Aorta (tissue), 5 donors: ENCODE measurements at places on chromosomes 4 and X. TPM values are rescaled to one million over a fixed set of nuclear protein-coding genes. Genes with fewer than 3 reads are reported as not detected.
A peak's percentile ranks its signal among the peaks of the same experiment; 100 is the strongest.

DNA sequence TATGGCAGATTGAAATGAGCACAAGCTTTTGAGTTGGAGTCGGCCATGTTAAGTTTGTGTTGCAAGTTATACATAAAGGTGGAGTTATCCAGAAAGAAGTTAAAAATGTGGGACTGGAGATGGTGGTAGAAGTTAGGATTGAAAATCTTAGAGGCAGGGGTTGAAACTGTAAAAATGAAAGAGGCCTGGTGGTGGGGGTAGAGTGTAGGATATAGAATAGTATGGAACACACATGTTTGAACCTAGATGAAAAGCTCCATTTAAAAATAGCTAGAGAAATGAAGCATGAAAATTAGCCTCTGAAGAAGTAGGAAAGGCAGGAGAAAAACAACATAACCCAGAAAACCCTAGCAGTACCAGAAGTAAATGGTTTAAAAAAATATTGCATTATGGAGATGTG lies 131.8 kb upstream of the ENPEP start:
- no peaks in the 10 kb centered on the region for H3K27me3 ChIP-seq
- no peaks in the 10 kb centered on the region for H3K36me3 ChIP-seq
- no peak for DNase-seq
- H3K4me3 ChIP-seq: no peak overlapping the region
- H3K4me1 ChIP-seq: no peaks in the 10 kb centered on the region
- H3K27ac ChIP-seq: no peak overlapping the region

GRCh38 chr4:1778642-1779392 lies 14.3 kb upstream of the FGFR3 start:
- no peaks in the 10 kb centered on the region for H3K4me1 ChIP-seq
- no peaks in the 10 kb centered on the region for H3K36me3 ChIP-seq
- H3K27me3 ChIP-seq: no peaks in the 10 kb centered on the region

Gene ACE2
- total RNA-seq: not detected

DNA sequence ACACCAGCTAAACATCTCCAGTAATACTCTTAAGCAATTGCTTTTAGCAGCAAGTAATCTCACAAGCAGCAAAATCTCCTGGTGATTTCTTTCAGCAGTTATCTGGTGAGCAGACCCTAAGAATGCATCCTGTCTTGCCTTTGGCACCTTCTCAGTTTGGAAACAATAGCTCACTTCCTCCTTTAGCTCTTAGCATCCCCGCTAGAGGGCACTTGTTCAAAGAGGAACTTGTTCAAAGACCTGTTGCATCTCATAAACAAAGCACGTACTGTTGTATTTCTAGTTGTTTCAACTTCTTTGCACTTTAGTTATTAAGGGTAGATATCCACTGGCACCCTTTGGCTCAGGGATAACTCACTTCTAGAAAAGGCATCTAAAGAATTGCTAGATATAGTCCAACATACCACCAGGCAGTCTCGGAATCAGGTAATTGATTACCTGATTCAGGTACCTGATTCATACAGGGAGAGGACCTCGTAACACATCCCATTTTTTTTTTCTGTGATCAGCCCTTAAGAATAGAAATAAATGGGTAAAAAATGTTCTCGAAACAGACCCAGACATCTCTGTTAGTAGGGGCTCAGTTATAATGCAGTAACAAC lies 81.9 kb upstream of the QRFPR start:
- H3K27ac ChIP-seq: no peak overlapping the region
- H3K4me3 ChIP-seq: no peak overlapping the region
- no peaks in the 10 kb centered on the region for H3K36me3 ChIP-seq

- no peak overlapping the region for H3K4me3 ChIP-seq
- DNase-seq: peak; percentile 34
- H3K36me3 ChIP-seq: no peaks in the 10 kb centered on the region
- H3K27ac ChIP-seq: no peak overlapping the region
- no peaks in the 10 kb centered on the region for H3K4me1 ChIP-seq
- H3K27me3 ChIP-seq: no peaks in the 10 kb centered on the region
These were observed 961.2 kb downstream of the RPA4 start for GRCh38 chrX:97844943-97845342.

DNA sequence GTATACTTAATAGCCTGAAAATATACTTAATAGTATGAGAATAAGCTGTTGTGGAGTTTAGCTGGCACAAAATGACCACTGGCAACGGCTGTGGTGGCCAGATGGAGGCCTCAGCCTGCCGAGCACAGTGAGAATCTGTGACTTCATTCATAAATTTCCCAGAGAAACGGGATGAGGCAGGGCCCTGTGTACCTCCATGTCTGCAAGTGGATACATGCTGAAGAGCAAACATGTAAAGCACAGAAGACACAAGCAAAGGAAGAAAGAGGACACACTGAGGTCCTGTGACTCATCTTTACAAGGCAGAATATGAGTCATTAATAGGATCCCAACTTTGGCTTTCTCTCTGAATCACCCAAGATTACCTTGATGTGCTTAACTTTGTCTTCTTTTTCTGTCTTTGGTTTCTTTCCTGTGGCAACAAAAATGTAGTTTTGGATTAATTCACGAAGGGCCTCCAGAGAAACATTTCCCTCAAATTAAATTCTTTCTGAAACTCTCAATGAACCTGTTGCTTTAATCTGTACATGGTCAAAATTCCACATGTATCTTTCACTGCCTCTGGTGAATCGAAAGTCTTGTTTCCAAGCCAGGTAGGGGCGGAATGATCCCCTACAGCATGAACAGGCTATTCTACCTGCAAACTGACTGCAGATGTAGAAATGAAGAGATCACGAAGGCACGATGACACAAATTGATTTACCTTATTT lies 56.4 kb downstream of the IRF2 start:
- DNase-seq: no peak
- H3K4me3 ChIP-seq: no peak overlapping the region
- no peak overlapping the region for H3K27ac ChIP-seq
- H3K4me1 ChIP-seq: no peaks in the 10 kb centered on the region
- peaks cover 1% of the 10 kb centered on the region for H3K27me3 ChIP-seq
- peaks cover 5% of the 10 kb centered on the region for H3K36me3 ChIP-seq

GRCh38 chrX:25343060-25343459 lies 327.3 kb upstream of the ARX start:
- DNase-seq: no peak
- H3K4me3 ChIP-seq: no peak overlapping the region
- H3K36me3 ChIP-seq: no peaks in the 10 kb centered on the region
- no peaks in the 10 kb centered on the region for H3K4me1 ChIP-seq

DNA sequence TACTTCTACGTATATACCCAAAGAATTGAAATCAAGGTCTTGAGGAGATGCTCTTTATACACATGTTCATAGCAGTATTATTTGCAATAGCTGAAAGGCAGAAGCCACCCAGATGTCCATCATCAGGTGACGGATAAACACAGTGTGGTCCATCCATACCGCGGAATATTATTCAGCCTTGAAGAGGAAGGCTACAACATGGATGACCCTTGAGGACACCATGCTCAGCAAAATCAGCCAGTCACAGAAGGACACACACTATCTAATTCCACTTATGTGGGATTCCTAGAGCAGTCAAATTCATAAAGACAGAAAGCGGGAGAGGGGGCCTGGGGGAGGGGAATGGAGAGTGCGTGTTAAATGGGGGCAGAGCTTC lies 44.5 kb downstream of the RGS12 start:
- H3K27me3 ChIP-seq: no peaks in the 10 kb centered on the region
- H3K36me3 ChIP-seq: no peaks in the 10 kb centered on the region
- no peak overlapping the region for H3K27ac ChIP-seq
